ENCODE measurements at places on chromosomes 1 and 21. TPM values are rescaled to one million over a fixed set of nuclear protein-coding genes. Genes with fewer than 3 reads are reported as not detected.
A peak's percentile ranks its signal among the peaks of the same experiment; 100 is the strongest.

GRCh38 chr1:199809311-199809710 is 218.2 kb upstream of the NR5A2 start:
- DNase-seq = peak; percentile 50

DNA sequence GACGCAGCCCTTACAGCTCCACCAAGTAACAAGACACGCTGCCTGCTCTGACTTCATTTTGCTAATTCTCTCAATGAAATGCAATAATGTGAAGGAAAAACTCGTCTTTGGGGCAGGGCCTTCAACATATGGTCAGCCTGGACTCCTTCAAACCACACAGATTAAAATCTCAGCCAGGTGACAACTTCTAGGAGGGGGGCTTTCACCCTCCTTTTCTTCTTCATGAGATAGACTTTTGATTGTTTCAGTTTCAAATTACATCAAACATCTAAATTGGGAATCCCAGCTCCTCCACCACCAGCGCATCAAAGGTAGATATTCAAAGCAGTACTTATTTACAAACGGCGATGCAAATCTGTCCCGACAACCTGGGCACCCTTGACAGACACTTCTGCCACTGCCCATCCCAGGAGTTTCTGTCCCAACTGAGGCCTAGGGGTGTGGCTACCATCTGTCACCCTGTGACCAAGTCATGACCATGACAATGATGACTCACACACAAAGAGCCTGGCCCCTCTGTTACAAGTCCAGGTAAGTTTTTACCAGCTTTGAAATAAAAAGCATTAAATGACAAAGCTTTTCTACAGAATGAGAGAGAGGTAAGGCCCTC is 29.7 kb downstream of the SSBP3 start:
- no peak for DNase-seq

DNA sequence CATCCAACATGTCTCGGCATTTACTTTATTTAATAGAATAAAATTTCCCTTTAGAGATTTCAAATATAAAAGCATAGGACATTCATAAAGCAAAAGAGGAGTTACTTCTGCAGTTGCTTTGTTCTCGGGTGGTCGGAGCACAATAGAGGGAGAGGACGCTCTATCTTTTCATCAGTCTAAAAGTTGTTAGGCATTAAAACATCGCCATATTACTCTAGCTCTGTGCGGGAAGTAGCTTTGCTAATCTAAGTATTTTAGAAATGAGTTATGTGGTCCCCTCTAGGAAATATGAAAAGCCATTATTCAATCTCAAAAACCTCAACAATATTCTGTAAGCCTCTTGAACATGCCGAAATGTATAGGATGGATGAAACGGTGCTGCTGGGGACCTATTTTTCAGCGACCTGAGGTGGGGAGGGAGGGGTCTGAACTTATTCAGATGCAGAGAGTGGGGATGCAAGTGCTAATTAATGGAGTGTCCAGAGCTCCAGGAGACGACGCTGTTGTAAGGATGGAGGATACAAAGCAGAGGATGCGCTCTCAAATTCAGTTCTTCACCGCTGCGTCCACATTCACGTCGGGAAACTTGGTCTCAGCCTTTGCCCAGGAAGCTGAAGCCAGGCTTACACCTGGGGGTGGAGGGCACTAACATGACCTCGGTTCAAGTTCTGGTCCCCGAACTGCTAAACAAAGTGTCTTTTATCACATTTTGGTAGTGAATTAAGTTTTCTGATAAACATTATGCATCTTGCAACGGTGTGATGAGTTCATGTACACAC is 6.3 kb downstream of the CDKN2C start:
- no peak for DNase-seq

DNA sequence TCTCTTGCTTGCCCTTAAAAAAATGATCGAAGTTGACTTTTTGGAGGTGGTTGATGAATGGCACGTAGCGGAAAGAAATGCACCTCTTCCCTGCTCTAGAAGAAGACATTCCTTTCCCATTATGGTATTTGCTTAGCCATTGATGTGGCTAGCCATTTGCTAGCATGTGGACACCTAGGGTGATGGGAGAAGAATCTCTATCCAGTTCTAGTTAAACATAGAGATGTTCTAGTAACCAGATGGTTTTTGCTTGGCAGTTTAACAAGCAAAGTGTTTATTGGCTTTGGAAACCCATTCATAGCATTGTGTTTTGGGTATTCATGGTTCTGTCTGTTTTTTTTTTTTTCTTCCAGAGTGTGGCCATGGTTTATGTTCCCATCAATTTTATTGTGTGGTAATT is 78.9 kb downstream of the KCNJ6 start:
- no peak for DNase-seq

- no peak for DNase-seq
Observed at GRCh38 chr21:45141507-45141906, 67.1 kb downstream of the ADARB1 start.

DNA sequence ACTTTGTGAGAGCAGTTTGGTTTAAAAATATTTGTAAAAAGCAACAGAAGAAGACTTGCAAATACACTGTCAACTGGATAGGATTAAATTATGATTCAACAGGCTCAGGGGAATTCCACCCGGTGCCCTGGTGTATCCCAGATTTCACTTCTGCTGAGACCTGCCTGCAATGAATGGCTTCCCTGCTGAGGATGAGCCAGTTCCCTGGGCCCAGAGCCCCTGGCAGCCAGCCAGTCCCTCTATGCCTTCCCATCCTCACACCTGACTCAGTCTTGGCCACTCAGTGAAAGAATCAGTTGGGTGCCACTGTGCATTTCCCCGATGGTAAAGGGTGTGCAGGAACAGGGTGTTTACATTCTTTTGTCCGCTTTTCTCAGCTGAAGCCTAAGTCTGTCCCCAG is 64.4 kb downstream of the KCTD3 start:
- DNase-seq = peak; percentile 43

DNA sequence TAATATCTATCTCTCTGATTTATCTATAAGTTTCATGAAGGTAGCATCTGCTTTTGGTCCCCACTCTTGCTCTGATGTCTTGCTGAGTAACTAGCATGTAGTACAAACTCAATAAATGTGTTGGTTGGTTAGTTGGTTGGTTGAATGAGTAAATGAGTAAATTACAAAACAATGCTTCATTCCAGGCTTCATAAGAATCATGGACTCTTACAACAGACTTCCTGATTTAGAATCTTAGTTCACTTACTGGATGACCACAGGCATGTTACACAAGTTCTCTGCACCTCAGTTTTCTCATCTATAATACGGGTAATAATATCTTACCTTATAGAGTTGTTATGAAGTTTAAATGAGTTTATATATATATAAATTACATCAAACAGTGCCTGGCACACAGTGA is 98.6 kb downstream of the ZNF281 start:
- DNase-seq = peak; percentile 80

- DNase-seq = no peak
Observed at GRCh38 chr1:112938210-112938609, 17.8 kb downstream of the SLC16A1 start.

DNA sequence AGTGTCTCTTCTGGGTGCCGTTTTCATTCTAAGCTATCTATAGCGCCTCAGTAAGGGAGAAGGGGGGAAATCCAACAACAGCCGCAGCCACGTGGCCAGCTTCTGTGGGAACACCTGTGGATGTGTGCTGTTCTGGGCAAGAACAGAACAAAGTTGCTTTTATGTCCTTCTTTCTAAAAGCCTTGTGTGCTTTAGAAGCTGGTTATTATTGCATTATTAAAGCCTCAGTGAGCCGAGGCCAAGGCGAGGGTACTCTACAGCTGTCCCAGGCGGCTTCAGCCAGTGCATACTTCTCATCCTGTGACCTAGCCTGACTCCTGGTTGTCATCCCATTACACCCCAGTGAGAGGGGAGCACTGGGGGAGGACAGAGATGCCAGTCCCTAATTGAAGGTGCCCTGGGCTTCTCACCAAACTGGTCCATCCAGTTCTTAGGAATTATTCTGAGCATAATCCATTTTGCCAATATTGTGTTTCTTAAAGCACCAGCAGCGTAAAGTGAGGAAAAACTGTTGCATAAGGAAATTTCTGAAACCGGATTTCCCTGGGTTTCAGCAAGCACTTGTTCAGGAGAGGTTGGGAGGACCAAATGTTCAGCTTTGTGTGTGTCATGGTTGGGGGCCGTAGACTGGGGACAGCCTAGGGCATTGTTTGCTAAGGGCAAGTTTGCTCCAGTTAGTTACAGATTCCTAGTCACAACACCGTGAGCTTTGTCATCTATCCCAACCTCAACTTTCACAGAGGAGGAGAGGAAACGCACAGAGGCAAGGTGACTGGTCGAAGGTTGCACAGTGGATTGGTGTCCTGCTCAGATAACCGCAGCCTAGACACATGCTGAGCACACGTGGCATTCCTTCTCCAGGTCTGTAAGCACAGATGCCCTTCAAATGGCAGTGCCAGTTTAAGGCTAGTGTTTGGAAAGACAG is 61.0 kb upstream of the ATP1A1 start:
- DNase-seq = no peak

DNA sequence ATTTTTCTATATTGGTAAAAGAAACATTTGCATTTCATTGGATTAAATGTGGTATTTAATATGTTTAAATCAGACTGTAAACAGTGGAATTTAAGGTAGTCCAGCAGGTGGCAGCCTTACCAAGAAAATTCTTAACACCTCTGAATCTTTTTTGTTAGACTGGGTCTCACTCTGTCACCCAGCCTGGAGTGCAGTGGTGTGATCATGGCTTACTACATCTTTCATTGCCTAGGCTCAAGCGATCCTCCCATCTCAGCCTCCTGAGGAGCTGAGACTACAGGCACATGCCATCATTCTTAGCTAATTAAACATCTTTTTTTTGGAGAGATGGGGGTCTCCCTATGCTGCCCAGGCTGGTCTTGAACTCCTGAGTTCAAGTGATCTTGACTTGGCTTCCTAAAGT is 98.8 kb downstream of the RABGAP1L start:
- peak; percentile 57 for DNase-seq

- DNase-seq = no peak
Observed at GRCh38 chr21:38500073-38500472, 1.8 kb upstream of the ERG start.

GRCh38 chr1:183842795-183843144 is 37.9 kb downstream of the RGL1 start:
- no peak for DNase-seq

DNA sequence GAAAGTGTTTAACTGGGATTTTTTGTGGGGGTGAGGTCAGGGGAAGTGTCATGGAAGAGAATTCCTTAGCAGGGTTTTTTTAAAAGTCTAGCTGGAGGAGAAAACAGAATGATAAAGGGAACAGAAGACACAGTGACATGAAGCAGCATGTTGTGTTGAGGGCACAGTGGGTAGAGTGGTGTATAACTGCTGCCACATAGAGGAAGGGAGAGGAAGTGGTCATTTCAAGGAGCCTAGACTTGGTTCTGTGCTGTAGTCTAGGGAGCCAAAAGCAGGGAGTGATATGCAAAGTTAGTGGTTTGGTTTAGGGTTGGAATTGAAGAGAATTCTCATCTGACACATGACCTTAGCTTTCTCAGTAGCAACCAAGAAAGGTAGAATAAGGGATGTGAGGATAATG is 10.2 kb downstream of the EEIG2 start:
- DNase-seq = peak; percentile 27

DNA sequence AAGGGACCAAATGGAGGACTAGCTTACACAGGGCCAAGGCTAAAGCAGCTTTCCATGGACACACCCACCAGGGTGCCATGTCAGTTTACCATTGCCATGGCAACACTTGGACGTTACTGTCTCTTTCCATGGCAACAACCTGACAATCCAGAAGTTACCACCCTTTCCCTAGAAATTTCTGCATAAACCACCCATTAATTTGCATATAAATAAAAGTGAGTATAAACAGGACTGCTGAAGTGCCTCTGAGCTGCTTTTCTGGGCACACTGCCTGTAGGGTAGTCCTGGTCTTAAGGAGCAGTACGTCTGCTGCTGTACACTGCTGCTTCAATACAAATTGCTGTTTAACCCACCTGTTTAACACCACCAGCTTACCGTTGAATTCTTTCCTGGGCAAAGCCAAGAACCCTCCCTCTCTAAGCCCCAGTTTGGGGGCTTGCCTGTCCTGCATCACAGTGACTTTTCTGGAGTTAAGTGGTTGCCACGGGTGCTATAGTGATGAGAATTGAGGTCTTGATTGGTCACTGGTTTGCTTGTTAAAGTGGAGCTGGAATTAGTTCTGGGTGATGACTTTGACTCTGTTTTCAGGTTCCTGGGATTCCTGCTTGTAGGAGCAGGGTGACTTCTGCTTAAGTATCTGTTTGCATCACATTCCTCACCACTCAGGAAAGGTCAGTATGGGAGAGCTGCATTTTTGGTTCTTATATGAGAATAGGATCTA is 83.2 kb downstream of the CLDN17 start:
- DNase-seq = no peak

GRCh38 chr1:226735576-226735975 is 3.5 kb downstream of the ITPKB start:
- no peak for DNase-seq

DNA sequence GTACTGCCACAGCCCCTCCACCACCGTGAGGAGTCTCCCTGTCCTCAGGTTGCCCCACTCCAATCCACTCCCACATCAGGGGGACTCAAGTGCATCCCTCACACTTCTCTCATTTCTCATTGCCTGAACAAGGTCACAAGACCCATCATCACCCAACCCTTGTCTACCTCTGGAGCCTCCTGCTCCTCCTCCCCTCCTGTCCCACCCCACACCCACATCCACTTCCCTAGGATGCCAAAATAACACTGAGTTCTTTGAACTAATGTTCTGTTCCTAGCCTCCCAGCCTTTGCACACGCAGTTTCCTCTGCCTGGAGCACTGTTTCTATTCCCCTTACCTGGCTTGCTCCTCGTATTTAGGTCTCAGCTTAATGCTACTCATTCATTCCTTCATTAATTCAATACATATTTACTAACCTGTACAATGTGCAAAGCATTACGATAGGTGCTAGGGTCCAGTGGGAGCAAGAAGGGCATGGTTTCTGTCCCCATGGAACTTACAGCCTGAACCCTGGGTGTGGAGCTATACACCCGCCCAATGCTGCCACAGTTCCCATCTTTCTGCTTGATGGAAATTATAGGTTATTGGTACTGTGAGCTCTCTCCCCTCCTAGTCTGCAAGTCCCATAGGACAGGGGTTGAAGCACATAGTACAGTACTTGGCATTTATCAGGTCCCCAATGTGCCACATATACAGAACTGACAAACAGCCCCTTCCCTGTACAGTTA is 96.1 kb upstream of the GRIK3 start:
- no peak for DNase-seq

DNA sequence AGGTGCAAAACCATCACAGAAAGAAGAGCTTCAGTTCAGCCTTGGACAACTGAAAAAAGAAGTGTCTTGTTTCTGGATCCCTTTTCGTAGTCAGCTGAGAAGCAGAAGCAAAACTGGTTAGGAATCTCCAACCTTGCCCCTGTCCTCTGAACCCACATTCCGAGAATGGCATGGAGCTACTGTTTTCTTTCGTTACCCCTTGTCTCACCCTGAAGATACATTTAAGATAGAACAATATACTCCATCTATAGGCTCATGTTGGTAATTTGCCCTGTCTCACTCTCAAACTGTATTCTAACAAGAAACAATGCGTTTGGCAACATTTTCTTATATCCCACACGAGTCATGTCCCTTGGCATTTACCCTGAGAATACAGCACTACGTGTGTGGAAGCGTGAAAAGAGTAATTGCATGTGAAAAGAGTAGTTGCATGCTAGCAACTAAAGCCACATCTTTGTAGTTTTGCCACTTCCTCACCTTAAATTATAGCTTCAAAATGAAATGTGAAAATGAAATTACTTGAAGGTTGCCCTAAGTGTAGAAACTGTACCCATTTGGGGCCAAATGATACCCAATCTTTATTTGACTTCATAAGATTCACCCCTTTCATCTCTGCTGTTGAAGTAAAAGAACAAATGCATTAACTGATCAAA is 5.3 kb downstream of the SLAMF7 start:
- no peak for DNase-seq

Gene EMC1
- polyA plus RNA-seq = 56.9 TPM

Gene LDLRAD2
- 8.5 TPM for polyA plus RNA-seq

Gene ADGRB2
- polyA plus RNA-seq = 1.3 TPM

Gene LCE1E
- polyA plus RNA-seq = not detected

Gene IL20
- polyA plus RNA-seq = not detected

Gene KRTAP12-3
- polyA plus RNA-seq = not detected

Gene NUP210L
- not detected for polyA plus RNA-seq
